Progenitor cell of endocrine pancreas (in vitro differentiated cells): ENCODE measurements at places on chromosomes 6 and 20. TPM values are rescaled to one million over a fixed set of nuclear protein-coding genes. Genes with fewer than 3 reads are reported as not detected.

The ARMC2 gene
- total RNA-seq: 16.1 and 16.5 TPM in 2 replicates

The GPR6 gene
- total RNA-seq: not detected in 2 replicates

DNA sequence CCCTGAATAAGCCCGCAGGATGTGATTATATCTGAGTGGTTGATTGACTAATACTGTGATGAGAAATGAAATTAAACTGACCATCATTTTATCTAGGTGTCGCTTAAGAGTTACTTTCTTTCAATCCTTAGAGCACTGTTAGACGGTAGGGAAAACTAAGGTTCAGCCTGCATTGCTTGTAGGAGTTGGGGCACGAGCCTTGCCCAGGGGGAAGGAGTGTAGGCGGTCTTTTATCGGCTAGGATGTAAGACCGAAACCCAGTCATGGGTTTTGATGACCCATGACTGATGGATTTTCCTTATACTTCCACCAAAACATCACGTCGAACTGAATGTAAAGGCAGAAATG, 392 bp upstream of the TASP1 start:
- DNase-seq: no peak

GRCh38 chr20:53444401-53445149, 149.1 kb downstream of the ZNF217 start:
- no peak for DNase-seq

- DNase-seq: no peak
Measured at GRCh38 chr6:18308070-18308735, 43.9 kb upstream of the DEK start.
